ENCODE measurements at places on chromosomes 1 and 21.

DNA sequence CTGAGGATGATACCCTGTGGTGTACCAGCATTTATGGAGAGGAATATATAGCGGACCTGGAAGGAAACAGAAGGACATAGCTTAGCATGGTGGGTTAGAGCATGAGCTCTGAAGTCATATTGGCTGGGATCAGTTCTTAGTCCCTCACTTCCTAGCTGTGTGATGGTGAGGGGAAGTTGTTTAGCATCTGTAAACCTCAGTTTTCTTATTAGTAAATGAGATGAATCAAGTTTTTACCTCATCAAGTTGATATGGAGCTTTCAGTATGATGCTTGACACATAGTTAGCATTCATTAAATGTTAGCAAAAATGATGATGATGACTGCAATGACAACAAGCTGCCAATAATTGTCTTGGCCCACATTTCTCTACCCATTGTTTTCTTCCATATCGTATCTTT is 84.8 kb downstream of the NEK7 start:
- DNase-seq = no peak

DNA sequence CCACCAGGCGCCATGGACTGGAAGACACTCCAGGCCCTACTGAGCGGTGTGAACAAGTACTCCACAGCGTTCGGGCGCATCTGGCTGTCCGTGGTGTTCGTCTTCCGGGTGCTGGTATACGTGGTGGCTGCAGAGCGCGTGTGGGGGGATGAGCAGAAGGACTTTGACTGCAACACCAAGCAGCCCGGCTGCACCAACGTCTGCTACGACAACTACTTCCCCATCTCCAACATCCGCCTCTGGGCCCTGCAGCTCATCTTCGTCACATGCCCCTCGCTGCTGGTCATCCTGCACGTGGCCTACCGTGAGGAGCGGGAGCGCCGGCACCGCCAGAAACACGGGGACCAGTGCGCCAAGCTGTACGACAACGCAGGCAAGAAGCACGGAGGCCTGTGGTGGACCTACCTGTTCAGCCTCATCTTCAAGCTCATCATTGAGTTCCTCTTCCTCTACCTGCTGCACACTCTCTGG is 3.8 kb downstream of the GJB3 start:
- no peak for DNase-seq

DNA sequence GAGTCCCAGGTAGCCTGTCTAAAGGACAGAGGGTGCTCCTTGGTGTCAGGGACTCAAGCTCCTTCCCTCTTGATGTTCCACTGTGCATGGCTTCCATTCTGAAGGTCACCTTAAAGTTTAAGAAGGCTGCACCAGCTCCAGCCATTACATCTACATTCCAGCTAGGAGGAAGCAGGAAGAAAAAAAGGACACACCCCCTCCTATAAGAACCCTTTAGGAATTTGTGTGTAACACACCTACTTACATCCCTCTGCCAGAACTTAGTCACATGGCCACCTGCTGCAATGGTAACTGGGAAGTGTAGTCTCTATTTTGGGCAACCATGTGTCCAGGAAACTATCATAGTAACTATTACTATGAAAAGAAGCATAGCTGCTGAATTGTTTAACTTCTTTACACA is 161.6 kb upstream of the KLHDC7A start:
- DNase-seq = no peak

DNA sequence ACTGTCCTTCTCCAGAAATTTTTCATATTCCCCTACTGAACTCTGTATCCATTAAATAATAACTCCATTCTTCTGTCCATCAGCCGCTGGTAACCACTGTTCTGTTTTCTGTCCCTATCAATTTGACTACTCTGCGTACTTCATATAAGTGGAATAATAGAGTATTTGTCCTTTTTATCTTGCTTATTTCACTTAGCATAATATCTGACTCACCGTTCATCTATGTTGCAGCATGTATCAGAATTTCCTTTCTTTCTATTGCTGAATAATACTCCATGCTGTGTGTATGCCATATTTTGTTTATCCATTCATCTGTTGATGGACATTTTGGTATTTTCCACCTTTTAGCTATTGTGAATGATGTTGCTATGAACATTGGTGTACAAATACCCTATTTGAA is 71.9 kb downstream of the CEP350 start:
- DNase-seq = no peak

DNA sequence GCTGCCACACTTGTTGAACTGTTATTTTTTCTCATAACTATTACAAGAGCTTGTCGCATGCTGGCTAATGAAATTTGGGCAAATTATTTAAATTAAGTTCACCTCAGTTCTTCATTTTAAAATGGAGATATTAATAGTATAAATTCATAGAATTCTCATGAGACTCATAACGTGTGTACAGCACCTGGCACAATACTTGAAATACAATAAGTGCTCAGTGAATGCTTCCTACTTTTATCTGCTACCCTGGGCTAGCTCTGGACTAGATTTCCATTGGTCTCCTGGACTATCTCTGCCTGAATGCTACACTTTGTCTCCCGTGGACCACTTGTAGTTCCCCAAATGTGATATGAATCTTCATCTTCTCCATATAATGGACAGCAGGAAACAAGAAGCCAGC is 919 bp downstream of the SLAMF6 start:
- no peak for DNase-seq

GRCh38 chr1:150146849-150147542 is 2.7 kb upstream of the PLEKHO1 start:
- no peak for DNase-seq

GRCh38 chr21:33816174-33816573 is 99.4 kb downstream of the ATP5PO start:
- DNase-seq = no peak

GRCh38 chr21:32207406-32207716 is 71.5 kb downstream of the MIS18A start:
- no peak for DNase-seq

GRCh38 chr1:113747376-113747775 is 11.9 kb downstream of the PHTF1 start:
- no peak for DNase-seq

GRCh38 chr1:215241451-215241850 is 158.9 kb downstream of the KCNK2 start:
- no peak for DNase-seq

DNA sequence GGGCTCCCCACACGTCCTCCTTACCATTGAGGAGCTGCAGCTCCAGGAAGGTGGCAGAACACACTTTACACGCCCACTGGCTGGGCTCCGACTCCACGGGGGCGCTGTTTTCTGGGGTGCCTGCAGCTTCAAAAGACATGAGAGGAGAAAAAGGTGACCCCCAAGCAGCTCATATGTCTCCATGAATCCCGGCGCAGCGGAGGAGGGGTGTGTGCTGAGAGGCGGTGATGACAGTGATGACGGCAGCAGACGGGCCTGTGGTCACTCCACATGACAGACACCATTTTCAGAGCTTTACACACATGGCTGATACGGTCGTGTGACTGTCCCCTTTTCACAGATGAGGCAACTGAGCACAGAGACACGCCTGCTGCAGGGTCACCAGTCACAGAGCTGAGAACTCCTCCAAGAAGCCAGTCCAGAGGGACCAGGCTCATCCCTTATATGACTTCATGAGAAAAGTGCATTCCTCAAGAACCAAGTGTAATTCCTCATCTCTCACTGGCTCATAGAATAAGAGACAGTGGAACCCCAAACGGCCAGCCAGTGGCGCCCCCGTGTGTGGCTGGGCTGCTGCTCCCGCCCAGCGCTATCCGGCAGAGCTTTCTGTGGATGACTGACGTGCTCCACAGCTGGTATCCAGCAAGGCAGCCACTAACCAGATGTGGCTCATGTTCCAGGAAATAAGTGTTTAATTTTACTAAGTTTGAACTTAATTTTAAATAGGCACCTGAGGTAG is 31.9 kb downstream of the PRDM15 start:
- DNase-seq = no peak

- no peak for DNase-seq
These were observed 60.6 kb downstream of the DDAH1 start for GRCh38 chr1:85404408-85404807.
